Calu3 (cell line): ENCODE measurements at places on chromosomes 12 and 14. TPM values are rescaled to one million over a fixed set of nuclear protein-coding genes. Genes with fewer than 3 reads are reported as not detected.

The B4GALNT1 gene
- 8.1 and 11.1 TPM in 2 replicates for total RNA-seq

The PLEK2 gene
- total RNA-seq, result 34.8 and 39.5 TPM in 2 replicates

The LRR1 gene
- total RNA-seq, result 27.3 and 30.5 TPM in 2 replicates

The GDF3 gene
- total RNA-seq, result not detected in 2 replicates

The CRIP2 gene
- 70.1 and 71.8 TPM in 2 replicates for total RNA-seq

The SCN8A gene
- 5.4 and 7.2 TPM in 2 replicates for total RNA-seq

- DNase-seq, result peak; percentile 65
Observed at GRCh38 chr14:28751467-28752058, 15.0 kb upstream of the FOXG1 start.

- no peak for DNase-seq
Observed at GRCh38 chr12:97572220-97572619, 109.6 kb downstream of the RMST start.

DNA sequence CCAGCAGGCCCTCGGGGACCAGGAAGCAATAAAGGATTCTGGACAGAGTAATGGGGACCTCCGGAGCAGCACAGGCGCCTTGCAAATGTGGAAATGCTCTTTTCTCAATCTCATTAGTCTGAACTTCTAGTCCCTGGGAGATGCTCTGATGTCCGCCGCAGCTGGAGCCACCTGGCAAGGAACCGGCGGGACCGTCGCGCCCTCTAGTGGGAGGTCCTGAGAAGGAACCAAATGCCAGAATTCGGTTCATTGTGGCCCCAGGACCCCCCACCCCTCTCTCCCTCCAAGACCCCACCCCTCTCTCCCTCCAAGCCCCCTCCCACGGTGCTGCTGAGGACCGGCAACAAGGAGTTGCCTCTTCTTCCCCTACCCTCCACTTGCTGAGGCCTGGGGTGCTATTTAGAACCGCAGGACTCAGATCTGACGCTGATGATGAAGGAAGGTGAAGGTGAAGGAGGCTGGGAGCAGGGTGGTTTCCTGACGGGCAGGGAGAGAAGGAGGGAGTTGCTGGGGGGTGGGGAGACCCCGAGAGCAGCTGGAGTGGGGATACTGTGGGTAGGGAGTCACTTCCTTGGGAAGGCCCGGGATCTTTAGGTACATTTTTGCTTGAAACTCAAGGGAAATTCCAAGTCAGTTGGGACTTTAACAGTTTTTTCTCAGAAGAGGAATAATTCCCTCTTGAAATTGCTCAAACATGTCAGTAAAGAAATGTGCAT lies 42.5 kb downstream of the SMIM41 start:
- peak; percentile 65 for DNase-seq

DNA sequence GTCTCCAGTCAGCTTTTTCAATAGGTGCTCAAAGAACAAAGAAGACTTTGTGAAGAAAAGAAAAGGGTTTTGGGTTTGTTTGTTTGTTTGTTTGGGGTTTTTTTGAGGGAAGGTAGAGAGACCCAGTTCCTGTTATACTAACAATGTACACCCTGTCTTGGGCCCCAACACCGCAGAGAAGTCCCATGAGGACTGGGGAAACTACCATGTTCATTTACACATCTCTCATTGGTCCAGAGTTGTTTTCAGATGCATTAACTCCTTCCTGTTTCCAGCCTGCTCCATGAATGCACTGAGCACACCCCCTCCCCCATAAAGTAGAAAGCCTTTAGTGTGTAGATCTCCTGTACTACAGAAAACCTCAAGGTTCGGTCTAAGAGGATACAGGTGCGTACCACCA lies 51.1 kb upstream of the SLC8A3 start:
- DNase-seq, result no peak

DNA sequence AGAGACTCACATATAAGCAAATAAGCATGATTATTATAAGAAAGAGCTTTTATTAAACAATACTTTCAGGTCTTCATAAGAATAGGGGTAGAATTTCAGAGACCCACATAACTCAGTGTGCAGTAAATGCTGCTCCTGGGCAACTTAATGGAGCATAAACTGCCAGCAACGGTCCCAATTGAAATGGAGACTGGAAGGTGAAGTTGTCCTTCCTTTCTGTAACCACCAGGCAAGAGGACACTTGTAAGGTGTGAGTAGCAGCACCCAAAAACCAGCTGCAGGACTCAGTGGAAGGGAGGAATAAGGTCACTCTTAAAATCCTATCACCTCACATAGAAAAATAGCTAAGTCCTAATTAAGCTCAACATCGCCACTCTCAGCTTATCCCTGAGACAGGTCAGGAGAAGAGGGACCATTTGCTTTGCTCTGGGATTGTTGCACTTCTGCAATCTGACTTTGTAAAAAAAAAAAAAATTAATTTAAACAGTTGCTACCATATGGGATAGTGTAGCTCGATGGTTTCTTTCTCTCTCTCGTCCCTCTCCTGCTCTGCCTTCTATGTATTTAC lies 22.7 kb upstream of the LTA4H start:
- no peak for DNase-seq

DNA sequence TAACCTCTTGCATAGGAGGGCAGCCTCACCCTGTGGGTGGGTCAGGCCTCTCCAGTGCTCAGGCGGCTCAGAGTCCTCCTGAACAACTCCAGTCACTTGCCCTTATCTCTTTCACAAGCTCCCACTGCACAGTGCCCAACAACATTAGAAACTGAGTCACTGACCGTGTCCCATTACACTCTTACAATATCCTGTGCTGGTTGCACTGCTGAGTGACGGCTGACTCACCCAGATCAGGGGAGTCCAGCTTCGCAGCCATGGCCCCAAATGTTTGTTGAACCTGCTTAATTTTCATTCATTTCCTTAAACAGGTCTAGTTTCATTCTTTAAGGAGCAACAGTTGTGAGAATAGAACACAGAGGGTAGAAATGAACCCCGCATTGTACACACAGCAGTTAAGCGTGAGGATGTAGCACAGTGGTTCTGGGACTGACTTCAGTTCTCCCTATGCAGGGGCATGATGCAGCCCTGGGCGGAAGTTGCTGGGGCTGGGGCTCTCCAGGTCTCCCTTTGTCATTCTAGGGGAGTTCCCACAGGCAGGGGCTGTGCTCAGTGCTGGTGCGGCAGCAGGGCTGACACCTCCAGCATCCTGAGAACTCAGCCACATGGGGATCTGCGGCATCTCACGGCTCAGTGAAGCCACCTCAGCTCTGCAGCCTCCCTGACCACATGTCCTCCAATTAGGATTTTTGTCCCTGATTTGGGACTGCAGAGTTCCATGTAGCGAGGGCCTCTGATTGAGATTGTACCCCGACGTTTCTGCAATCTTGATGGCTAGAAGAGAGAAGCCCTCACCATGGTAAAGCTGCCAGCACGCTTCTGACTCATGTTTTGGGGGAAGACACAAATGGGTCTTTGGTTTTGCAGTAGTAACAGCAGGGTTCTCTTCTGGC lies 16.1 kb downstream of the GPR68 start:
- DNase-seq, result no peak

GRCh38 chr12:52295663-52296062 lies 4.3 kb upstream of the KRT81 start:
- no peak for DNase-seq

- no peak for DNase-seq
Observed at GRCh38 chr14:89056394-89056793, 231.9 kb downstream of the TTC8 start.

GRCh38 chr12:129005416-129005815 lies 152.1 kb downstream of the GLT1D1 start:
- DNase-seq, result no peak

DNA sequence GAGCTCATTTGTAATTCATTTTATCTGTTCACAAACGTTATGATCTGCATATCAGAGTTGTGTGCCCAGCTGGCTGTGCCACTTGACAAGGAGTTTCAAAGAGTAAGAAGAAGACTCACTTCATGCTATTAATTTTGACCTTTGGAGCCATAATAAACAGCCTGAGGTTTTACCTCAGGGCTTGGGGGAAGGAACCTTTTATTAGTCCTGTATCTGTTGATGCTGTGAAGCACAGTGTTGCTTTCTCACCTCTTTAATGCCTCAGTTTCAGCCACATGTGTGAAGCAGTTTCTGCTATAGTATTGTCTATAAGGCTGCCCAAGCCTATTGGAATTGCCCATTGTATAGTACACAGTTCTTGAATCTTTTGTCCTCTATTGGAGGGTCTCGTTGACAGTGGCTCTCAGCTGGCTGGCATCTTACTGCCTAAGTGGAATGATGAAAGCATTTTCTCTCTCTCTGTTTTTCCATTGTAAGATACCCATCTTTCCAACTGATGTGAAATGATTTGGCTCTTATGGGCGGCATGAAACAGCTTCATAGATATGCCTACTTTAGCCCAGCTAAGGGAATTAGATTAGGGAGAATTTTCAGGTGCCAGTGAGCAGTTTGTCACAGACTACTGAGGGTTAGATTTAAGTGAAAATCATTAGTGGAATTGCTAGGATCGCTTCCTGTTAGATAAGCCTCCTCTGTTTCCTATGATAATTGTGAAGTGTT lies 34.7 kb downstream of the GPATCH2L start:
- DNase-seq, result no peak

DNA sequence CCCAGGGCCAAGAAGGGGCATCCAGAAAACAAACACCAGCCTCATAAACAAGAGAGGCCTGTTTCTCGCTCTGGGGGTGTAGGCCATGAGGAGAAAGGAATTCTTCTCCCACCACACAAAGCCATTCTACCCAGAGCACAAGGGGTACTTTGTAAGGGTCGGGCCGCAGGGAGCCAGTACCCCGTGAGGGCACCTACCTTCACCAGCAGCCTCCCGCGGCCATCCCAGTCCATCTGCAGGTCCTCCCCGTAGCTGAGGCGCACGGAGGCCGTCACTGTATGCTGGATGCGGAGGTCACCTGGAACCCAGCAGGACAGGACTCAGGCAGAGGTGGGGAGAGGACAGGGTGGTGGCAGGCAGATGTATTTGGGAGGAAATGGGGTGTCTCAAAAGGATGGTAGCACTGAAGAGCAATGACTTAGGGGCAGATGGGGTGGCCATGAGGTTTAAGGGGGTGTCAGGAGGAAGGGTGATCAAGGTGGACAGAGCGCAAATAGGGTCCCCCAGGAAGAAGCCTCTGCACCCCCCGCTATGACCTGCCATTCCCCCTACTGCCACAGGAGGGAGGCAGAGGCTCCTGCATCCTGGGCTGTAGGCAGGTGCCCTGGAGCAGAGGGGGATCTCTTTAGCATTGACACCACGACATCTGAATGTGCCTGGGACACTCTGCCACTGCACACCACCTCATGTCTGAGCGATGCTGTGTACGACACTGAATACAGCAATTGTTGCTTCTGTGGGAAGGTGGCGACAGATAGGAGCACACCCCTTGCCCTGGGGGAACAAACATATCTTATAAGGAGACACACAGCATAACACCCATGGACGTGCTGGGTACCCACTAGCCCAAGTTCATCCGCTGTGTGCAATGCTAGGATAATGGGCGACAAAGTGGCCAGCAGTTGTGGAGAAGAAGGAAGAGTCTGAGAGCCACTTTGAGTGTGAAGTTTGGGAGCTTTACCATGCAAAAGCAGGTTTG lies 61.4 kb downstream of the VWF start:
- DNase-seq, result peak; percentile 76

DNA sequence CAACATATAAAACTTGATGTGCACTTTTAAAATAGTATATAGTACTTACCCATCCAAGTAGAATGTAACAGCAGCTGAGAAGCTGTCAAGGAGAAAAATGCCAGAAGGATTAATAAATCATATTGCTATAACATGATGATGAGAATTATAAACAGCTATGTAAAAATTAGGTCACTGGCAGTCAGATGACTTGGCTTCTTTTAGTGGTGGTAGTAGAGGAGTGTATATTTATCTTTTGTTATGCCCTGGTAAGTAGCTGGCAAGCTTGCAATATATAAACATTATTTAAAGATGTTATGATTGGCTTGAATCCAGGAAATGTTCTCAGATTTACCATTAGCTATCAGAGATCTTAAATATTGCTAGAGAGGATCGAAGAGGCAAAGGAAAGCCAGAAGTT lies 471.0 kb upstream of the MGAT4C start:
- DNase-seq, result no peak

DNA sequence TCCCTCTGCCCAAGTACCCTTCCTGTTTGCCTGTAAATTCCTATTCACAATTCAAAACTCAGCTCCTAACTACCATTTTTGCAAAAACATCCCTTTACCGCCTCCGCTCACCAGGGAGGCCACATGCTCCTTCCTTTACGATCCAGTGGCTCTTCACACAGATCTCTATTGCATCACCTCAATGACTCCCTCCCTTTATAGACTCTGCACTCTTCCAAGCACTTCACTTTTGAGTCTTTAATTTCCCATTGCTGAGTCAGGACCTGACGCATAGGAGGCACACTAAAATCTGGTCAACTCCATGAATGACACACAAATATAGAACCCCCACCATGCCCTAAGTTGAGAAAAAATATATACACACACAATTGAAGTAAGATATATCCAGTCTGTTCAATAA lies 45.9 kb downstream of the PPP1R13B start:
- no peak for DNase-seq

DNA sequence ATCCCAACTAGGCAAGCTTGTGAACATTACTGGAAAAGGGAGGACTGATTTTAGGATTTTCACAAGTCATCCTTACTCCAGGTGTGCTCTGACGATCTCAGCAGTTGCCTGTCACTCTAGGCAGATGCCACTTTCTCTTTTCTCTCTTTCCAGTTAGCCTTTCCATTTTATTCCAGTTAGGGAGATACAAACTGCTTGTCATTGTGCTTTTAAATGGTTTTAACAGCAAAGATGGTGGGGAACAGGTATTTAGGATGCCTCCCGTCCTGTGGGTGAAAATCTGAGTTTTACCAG lies 1.2 kb downstream of the PA2G4 start:
- no peak for DNase-seq

- no peak for DNase-seq
Observed at GRCh38 chr12:69885658-69886057, 60.6 kb downstream of the MYRFL start.

DNA sequence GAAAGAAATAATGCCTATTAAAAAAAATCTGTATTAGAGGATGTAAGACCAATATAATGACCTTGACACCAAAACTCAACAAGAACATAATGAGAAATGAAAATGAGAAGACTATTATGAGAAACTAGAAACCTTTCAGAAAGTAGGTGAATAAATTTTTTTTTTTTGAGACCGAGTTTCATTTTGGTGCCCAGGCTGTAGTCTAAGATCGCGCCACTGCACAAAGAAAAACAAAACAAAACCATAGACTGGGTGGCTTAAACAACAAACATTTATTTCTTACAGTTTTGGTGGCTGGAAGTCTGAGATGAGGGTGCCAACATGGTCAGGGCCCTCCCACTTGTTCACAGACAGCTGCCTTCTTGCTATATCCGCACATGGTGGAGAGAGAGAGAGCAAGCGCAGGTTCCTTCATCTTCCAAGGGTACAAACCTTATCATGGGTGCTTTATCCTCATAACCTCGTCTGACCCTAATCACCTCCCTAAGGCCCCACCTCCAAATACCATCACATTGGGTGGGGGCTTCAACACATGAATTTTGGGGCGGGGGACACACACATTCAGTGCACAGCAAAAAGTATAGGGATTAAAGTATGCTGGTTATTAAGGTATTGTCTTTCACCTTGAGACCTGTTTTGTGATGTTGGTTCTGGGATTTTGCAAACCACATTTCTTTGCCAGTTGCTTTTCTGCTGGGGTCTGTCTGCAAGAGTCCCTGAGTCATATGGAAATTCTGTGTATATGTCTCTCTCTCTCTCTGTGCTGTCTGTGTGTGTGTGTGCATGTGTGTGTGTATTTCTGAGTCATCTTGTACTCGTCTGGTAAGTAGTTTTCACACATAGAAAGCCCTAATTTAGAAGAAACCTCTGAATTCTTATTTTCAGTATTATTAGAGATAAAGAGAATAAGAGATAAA lies 26.2 kb downstream of the ZCRB1 start:
- DNase-seq, result no peak
